ENCODE measurements at places on chromosomes 16 and 17. TPM values are rescaled to one million over a fixed set of nuclear protein-coding genes. Genes with fewer than 3 reads are reported as not detected.

DNA sequence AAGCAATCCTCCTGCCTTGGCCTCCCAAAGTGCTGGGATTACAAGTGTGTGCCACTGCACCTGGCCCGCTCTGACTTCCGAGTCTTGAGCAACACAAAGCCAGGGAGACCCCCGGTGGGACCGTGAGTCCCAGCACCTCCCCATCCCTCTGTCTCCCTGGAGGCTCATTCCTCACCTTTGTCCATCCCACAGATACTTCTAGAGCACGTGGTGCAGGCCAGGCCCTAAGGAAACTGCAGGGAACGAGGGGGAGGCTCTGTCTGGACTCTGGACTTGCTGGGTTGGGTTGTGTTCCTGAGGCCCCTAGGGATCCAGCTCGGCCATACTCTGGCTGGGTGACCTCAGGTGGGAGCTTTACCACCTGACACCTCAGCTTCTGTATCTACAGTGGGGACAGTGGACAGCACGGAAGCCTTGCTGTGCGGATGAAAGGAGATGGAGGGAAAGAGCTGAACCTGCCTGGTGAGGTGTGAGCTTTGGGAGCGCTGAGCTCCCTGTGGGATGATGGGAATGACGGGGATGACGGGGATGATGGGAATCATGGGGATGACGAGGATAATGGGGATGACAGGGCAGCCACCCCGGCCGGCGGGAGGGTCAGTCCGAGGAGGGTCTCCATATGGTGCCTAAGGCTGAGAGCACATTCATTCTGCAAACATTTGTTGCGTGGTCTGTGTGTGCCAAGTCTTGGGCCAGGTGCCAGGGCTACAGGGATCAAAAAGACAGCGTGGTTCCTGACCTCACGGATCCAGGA, 26.6 kb downstream of the C16orf74 start:
- DNase-seq = no peak

GRCh38 chr16:56121156-56121500, 70.2 kb upstream of the GNAO1 start:
- no peak for DNase-seq

- no peak for DNase-seq
These were observed 52.7 kb upstream of the FOXF1 start for GRCh38 chr16:86457501-86458148.

GRCh38 chr16:8721336-8722024, 47.1 kb downstream of the ABAT start:
- DNase-seq = no peak

DNA sequence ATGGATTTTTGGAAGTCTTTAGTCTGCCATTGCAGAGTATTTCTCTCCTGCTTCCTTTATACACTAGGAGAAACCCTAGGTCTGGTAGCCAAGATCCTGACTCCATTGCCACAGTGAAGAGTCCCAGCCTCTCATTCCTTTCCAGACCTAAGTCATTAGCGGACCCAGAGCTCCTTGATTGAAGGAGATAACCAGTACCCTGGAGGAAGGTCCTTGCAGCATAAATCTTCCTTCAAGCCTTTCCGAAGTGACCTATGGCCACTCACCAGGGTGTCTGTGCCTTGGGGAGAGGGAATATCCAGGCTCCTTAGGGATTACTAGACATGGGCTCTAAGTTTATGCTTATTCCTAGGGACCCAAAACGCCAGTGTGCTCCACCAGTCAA, 35.8 kb downstream of the BCL7C start:
- DNase-seq = no peak

DNA sequence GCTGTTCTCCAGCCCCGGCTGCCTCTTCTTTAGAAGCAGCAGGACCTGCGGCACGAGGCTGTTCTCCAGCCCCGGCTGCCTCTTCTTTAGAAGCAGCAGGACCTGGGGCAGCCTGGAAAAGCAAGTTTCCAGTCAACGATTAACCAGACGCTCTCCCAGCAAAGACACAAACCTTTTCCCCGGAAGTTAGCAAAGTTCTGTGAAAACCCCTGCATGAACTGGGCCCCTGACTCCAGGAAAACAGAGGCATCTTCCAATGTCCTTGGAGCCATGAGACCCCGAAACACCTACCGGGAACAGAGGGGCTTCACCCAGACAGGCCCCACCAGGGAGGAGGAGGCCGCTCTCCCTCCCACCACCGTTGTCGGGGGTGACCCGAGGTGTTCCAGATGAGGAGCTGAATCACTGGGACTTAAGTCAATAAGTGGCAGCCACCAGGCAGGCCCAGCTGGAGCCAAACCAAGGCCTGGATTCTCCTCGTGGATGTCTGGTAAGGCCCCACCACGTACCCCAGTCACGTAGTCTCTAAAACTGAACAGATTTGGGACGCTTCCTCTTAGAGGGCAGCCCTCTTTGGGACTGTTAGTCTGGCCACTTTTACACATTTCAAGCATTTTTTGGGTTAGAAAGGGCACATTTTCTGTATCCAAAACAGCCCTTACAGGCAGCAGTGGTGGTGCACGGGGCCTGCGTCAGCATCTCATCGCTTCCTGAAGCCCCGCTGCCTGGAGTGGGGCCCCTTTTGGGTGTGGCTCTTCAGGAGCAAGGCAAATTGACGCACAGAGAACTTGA, at the start of gene RPH3AL:
Gene RPH3AL, minus strand, starts transcription at position 387 of the 792 bp plus-strand sequence. CDS start 25,264 bp downstream, outside the sequence.
- peak; percentile 69 for DNase-seq

GRCh38 chr16:58584831-58585505, 44.7 kb downstream of the CNOT1 start:
- no peak for DNase-seq

GRCh38 chr17:4573669-4574068, 10.7 kb upstream of the SMTNL2 start:
- peak; percentile 61 for DNase-seq

DNA sequence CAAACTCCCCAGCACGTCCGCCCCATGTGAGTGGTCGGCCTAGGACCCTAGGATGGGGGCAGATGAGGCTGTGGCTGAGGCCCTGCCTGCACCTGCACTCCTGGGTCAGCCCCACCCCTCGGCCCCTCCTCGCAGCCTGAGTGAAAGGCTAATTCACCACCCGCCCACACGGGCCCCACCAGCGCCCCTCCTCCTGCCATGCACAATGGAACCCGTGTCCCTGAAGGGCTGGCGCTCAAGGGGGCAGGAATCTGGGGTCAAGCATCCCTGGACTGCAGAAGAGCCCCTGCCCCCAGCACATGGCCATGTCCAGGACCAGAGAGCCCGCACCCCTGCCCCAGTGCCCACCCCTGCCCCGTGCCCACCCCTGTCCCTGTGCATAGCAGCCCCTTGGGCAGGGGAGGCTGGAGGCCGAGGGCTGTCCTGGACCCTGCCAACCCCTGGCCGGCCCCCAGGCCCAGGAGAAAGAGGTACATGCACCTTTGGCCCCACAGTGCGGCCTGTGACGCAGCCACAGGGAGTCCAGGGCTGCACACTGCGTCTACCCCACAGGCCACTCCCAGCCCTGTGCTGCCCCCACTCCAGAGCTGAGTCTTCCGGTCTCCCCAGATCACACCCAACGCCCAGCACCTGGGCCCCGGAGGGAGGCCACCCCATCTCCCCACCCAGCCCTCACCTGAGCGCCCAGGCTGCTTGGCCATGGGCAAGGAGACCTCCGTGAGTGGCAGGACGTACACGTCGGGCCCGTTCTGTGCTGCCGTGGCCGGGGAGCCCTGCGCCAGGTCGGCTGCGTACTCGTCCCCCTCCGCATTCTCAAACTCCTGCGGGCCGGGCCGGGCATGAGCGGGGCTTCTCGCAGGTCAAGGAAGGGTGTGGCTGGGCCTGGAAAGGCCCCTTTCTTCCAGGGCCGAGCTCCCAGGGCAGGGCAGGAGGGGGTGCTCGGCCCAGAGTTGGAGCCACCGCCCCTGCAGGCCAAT, 34.6 kb upstream of the PVALEF start:
- DNase-seq = no peak

DNA sequence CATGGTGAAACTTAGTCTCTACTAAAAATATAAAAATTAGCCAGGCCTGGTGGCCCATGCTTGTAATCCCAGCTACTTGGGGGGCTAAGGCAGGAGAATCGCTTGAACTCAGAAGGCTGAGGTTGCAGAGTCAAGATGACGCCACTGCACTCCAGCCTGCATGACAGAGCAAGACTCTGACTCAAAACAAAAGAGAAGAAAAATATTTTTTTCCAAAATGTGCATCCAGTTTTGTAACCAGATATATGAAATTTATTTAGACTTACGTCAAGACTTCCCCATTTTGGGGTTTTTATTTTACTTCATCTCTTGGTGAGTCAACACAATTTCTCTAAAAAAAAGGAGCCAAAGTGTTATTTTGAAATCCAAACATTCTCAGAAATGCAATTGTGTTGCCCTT, 5.5 kb upstream of the TM4SF5 start:
- no peak for DNase-seq

- DNase-seq = peak; percentile 64
These were observed 22.6 kb downstream of the MXRA7 start for GRCh38 chr17:76688165-76688622.

DNA sequence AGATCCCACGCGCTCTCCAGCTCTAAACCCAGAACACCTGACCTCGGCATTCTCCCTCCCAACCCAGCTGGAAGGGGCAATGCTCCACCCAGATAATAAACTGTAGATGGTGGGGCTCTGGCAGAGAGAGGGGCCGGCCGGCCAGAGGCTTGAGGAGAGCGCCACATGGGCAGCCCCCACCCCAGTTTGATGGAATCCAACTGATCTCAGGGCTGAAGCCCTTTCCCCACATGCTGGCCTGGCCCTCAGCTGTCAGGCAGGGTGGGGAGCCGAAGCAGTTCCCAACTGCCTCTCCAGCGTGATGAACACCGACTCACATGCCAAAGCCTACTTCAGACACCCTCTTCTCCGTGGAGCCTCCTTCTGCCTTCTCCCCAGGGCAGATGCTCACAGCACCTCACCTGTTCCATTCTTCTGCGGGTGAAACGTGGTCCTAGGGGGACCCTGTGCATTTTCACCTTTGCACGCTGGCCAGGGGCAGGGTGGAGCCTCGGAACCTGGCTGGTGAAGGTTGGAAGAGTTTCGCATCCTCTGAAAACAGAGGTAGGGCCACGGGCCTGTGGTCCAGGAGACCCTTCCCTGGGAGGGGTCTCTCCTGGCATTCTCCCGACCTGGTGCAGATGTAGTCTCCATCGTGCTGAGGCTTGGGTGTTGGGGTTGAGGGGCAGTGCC, 65.7 kb upstream of the ZNF469 start:
- DNase-seq = no peak

GRCh38 chr16:13154799-13155198, 253.4 kb downstream of the SHISA9 start:
- no peak for DNase-seq

ZNF174 gene
- total RNA-seq = 9.5 TPM

KRTAP16-1 gene
- not detected for total RNA-seq

TNFAIP1 gene
- total RNA-seq = 33.0 TPM

ZNF385C gene
- total RNA-seq = 0.37 TPM

All from heart right ventricle (tissue), 16 donors.